ENCODE measurements at places on chromosomes 5 and 9.
A peak's percentile ranks its signal among the peaks of the same experiment; 100 is the strongest.

DNA sequence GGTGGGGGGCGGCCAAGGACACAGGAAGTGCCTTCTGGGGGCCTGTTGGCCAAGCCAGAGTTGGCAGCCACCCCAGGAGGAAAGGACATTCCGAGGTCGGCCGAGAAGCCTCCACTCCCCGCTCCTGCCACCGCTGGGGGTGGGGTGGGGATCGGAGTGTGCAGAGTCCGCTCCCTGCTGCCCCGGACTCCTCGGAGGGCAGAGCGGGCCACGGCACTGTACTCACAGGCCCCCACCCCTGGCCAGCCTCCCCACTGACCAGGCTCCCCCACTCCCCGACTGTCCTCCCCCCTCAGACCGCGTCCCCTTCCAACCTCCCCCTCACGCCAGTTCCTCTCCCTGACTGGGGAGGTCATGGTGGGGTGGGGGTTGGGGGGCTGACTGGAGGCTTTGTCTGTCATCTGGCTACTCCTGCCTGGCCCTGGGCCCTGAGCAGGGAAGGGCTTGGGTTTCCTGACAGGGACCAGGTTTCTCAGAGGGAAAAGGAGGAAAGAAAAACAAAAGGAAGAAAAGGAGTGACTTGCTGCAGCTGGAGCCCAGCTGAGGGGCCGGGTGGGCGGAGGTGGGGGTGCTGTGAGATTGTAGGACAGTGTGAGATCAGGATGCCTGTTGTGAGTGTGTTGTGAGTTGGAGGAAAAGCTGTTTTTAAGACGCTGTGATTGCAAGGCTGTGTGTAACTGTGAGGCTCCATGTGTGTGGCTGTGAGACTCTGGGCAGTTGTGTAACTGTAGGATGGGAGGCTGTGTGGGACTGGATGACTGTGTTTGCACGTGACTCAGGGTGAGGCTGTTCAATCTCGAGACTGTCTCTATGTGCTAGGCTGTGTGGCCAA, 29.7 kb downstream of the CNTFR start:
- no peak for DNase-seq

DNA sequence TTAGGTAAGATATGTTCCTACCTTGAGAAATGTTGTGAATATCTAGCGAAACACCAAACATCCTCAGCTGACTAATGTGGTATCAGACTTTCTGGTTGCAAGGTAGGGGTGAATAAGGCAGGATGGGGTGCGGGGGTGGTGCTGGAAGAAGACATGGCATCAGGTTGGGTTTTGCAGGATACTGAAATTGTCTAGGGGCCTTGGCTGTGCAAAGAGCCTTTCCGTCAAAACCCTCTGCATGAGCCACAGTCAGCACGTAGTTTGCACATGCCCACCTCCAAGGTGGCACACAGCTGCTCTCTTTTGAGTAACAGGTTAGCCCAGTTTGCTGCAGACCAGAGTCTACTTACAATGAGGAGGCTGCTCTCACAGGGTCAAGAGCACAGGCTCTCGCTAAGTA, 42.0 kb downstream of the SFXN1 start:
- DNase-seq, result no peak

DNA sequence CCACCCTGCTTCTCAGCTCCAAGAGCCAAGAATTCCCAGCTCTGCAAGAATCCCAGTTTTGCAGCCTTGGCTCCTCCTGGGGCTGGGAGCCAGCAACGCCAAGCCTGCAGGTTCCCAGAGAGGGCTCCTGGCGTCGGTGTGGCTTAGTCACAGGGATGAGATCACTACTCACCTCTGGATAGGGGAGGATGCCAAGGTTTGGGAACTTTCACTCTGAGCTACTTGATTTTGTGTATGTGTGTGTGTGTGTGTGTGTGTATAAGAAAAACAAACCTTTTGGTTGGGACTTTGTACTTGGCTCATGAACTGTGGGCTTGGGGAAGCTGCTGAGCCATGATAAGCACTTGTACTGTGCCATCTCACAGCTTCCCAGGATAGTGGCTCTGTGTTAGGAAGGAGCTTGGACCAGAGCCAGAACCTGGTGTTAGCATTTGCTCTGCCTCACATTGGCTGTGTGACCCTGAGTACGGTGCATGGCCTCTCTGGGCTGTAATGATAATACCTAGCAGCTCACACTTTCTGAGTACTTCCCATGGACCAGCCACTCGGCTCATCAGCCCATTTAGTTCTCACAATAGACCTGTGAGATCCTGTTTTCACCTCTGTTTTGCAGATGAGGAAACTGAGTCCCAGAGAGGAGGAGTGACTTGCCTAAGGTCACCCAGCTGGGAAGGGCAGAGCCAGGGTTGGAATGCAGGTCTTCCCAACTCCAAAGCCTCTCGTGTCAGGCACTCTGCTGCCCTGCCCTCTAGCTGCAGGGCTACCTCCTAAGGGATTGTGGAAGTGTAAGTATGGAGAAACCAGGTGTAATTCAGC, 41.4 kb upstream of the DAB2IP start:
- no peak for DNase-seq

DNA sequence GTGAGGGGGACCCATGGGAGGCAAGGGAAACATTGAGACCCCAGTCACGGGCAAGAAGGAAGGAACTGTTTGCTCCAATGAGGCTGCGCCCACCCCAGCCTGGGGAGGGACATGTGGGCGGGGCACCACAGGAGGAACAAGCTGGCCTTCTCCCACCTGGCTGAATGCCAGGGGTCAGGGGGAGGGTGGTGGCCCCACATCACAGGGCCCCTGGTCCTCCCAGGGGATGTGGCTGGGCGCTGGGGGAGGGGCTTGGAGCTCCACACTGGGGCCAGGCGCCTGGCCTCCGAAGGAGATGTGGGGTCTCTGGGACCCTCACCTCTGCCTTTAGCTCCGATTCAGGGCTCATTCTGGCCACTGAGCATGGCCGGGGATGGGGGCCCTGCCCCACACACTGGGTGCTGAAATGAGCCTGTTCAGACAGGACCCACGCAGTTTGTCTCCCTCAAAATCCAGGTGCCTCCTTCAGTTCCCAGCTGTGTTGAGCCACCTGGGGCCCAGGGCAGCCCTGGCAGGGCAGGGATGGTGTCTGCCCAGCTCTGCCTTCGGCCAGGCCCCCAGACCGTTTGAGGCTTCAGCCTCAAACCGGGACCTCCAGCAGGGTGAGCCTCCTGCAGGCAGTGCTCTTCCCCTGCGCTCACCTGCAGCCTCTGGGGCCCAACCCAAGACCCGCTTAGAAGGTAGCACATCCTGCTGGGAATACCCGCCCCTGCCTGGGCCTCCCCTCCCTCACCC, 33.2 kb upstream of the NOTCH1 start:
- DNase-seq, result no peak

DNA sequence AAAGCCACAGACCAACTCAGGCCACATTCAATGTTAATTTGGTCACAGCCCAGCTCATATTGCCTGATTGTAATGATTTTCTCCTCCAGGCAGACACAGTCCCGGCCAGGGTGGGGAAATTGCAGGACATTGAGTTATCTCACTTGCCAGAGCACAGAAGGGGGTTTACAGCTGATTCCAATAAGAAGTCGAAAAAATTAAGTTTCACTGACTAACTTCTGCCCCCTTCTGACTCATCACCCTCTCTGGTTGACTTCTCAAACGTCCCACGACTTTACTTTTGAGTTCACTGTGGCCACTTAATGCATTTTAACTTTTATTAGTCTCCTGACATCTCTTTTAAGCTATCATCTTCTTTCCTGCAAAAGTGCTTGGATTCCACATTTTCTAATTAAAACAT, 321.4 kb upstream of the WWC1 start:
- DNase-seq, result no peak

DNA sequence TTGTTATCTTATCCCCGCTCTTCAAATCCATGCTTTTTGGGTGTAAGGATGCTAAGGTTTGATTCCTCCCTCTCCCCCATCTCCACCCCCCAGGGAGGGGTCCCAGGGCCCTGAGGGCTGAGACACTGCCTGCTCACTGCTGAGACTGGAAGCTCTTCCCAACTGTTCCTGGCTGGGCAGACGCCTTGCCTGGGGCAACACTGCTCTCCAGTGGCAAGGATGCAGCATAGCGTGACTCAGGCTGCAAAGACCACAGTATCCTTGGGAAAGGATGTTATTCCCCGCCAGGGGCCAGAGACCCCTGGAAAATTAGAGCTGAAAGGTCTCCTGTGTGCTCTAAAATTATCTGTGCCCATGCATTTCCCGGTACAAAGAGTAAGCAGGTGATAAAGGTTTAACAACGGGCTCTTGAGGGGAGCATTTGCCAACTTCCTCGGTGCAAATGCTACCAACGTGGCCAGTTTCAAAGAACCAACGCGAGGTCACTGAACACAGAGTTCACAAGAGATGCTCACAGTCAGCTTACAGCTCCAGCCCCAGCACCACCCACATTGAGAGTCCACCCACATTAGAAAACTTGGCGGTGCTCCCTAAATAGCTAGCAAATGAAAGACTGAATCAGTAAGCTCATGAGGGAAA, 271.9 kb downstream of the NSG2 start:
- peak; percentile 18 for DNase-seq

GRCh38 chr5:142475102-142475513, 150.3 kb upstream of the SPRY4 start:
- no peak for DNase-seq

GRCh38 chr5:87190687-87191086, 77.0 kb upstream of the RASA1 start:
- DNase-seq, result no peak

GRCh38 chr5:123960526-123960925, 448.5 kb downstream of the CSNK1G3 start:
- no peak for DNase-seq

DNA sequence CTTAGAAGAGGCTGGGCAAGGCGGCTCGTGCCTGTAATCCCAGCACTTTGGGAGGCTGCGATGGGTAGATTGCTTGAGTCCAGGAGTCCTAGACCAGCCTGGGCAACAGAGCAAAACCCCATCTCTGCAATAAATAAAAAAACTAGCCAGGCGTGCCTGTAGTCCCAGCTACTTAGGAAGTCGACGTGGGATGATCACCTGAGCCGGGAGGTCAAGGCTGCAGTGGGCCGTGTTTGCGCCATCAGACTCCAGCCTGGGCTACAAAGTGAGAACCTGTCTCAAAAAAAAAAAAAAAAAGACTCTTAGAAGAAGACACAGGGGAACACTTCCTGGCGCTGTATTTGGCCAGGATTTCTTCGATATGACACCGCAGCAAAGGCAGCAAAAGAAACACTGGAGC, 23.7 kb upstream of the NRARP start:
- DNase-seq, result no peak

GRCh38 chr5:11596185-11596584, 308.1 kb downstream of the CTNND2 start:
- DNase-seq, result no peak

DNA sequence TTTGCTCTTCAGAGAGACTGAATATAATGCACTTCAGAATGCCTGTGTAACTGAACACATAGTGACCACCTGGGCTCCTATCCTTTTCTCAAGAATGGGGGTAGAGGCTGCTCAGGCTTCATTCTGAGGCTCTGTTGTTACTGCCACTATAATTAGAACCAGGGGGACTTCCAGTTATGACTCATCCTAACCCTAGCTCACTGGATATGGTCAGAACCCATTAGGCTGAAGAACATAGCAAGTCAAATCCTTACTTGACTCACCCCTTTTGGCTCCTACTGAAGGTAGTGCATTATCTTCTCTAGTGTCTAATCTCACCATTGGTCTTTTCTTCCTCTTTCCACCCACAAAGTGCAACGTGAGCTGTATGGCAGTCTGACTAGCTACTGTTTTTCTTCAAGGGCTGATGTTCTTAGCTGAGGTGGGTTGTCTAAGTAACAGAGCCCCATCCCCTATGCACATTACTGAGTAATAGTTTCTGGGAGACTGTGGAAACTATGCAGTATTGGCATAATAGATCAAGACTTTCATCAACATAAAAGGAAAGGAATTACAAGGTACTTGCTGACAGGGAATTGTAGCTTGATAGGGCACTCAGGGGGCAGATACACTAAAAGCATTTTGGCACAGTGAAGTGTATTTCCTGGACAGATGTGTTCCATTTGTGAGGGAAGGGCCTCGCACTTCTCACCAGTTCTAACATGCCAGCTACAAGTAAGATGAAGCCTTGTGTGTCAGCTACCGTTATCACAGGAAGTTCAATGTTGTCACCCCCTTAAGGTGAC, 431.0 kb upstream of the MEF2C start:
- DNase-seq, result no peak

DNA sequence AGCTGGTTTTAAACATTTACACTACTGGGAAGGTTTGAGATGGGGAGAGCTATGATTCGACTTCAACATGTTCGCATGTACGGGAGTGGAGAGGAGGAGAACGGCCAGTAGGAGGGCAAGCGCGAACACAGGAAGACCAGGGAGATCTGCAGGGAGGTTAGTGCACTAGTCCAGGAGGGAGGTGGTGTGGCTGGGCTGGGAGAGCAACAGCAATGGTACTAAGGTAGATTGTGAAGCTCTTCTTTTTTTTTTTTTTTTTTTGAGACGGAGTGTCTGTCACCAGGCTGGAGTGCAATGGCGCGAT, 16.6 kb downstream of the IER5L start:
- no peak for DNase-seq

DNA sequence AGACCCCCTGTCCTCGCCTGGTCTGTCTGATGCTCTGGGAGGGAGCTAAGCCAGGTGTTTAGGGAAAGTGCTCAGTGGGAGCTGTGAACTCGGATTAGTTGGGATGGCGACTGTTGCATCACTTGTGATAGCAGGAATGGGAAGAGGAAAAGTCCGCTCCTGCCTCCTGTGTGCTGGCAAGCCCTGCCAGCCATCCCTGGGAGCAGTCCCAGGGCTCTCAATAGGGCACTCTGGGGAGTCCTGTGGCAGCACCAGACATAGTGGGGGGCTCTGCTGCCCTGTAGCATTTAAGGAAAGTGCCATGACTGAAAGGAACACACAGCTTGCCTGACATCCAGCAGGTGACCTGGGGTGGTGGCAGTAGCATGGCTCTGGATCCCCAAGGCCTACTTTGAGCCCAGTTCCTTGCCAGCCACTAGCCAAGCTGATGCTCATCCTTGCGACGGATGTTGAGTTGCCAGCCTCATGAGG, 81.5 kb downstream of the AMBP start:
- DNase-seq, result no peak

GRCh38 chr9:35168963-35169362, 7.2 kb downstream of the UNC13B start:
- DNase-seq, result no peak

- no peak for DNase-seq
Observed at GRCh38 chr5:38800515-38800914, 45.3 kb upstream of the OSMR start.

DNA sequence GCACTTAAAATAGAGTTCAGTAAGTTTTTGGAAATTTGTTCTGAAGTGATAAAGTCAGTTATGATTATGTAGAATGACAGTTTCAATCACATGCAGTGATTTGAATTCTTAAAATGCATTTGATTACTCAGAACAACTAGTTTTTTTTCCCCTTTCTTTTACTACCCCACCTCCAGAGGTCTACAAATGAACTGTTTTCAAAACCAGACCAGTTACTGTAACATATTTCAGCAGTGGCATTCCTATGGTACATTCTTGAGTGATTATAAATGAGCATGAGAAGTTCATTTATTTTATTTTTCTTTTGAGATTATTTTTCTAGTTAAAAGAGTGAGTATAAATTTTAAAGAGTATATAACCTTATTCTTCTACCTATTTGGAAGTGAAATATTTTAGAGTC, 71.6 kb downstream of the NNT start:
- no peak for DNase-seq
